ENCODE measurements at places on chromosomes 4 and X.

GRCh38 chr4:76233529-76233928 is 18.0 kb upstream of the FAM47E start:
- DNase-seq, result no peak

GRCh38 chrX:75061701-75062100 is 94.4 kb downstream of the ABCB7 start:
- no peak for DNase-seq

- no peak for DNase-seq
Observed at GRCh38 chr4:11632025-11632424, 203.3 kb upstream of the HS3ST1 start.

DNA sequence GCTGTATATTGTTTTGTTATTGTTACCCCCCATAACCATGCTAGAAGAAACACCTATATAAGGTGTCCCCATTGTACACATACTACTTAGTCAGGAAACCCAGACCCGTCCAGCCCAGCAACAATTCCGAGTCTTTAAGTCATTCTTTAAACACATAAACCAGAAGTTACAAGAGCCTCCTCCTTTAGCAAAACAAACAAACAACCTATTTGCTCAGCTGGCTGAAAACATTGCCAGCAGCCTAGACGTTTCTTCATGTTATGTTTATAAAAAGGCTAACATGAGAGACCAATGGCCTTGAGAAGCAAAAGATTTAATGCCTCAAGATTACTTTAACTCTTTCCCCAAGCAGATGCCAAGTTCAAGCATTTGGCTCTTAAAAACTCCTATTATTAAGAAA is 1.4 kb downstream of the ACOX3 start:
- no peak for DNase-seq

DNA sequence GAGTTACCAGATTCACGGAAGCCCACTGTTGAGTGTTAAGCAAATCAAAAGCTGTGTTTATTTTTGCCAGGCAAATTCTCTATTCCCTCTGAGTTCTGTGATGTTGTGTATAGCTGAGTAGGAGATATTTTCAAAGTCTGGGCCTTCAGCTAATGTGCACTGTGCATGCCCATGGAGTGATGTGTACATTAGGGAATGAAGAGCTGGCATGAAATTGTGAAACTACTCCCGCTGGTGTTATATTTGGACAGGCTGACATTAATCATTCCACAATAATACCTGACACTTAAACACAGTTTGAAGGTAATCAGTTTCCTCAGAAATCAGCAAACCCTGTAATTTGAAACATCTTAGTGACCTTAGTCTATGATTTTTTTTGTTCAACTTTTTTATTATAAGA is 88.1 kb upstream of the MBNL3 start:
- no peak for DNase-seq

DNA sequence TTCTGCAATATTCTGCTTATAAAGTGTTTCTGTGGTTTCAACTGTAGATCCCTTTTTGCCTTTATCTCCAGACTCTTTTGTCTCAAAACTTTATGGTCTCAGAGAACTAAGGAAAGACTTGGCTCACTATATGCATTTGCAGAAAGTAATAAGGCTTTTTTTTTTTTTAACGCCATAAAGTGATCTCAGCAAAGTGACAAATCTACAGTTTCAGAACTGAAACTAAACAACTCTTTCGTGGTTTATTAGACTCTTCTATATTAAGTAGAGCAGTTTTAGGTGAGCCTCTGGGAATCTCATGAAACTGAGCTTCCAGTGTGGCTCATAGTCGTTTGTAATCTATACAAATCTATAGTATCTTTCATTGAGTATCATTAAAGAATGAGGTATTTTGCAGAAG is 15.3 kb downstream of the ATP7A start:
- no peak for DNase-seq

GRCh38 chr4:40454816-40455215 is 119.7 kb downstream of the CHRNA9 start:
- no peak for DNase-seq

DNA sequence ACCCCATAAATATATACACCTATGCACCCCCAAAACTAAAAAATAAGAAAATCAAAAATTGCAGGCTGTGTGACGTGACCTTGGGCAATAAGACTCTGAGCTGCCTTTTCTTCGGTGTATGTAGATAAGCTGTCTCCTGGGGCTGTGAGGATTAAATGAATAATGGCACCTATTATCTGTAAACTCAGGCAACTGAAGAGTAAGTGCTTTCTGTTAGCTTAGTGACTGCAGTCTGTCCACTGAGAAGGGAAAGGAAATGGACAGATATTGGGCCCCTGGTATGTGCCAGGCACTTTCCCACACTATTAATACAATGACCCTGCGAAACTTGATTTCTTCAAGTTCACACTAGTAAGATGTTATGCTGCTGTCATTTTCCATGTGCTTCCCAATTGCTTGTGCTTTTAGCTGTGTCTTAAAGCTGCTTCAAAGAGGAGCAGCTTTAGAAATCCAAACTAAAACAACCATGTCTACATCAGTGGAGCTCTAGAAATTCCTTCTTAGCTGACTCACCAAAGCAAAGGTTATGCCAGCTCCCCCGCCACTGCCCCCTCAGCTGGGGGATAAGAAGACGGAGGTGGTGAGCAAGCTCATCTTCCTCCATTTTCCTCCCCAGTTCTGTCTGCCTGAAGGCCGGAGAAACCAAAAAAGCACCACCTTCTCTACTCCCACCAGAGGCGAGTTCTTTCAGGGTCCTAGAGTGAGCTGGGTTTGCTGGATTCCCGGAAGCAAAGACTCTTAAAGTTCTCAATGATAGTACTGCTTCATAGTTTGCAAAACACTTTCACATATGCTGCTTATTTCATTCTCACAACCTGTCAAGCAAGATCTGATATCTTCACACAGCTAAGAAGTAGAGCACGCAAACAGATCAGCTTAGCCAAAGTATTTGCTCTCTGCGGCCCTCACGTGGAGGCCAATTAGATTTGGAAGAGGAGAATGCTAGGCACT is 8.8 kb upstream of the DGAT2L6 start:
- DNase-seq, result no peak

- DNase-seq, result no peak
Observed at GRCh38 chrX:72120837-72121236, 10.9 kb downstream of the RTL5 start.

GRCh38 chr4:178316211-178316610 is 874.0 kb upstream of the AGA start:
- DNase-seq, result no peak

DNA sequence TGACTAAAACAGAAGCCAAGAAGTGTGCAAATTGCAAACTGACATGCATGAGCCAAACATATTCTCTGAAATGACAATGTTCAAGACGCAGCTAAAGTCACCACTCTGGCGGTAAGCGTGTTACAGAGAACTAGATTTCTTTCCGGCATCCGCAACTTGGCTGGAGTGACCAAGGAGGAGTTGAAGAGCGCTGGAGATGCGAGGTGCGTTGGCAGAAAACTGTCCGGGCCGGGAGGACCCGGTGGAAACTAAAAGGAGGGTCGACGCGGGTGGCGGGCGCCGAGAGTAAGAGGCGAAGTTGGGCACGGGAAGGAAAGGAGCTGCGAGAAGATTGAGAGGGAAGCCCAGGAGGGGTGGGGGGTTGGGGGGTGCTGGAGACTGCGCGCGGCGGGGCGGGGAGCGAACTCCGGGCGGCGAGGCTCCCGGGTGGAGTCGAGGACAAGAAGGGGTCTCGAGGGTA is 807 bp downstream of the SEL1L3 start:
- DNase-seq, result peak; percentile 72

- DNase-seq, result peak; percentile 65
Observed at GRCh38 chr4:41839916-41840854, 91.7 kb upstream of the PHOX2B start.

- DNase-seq, result no peak
Observed at GRCh38 chr4:102546635-102547034, 45.5 kb downstream of the NFKB1 start.

DNA sequence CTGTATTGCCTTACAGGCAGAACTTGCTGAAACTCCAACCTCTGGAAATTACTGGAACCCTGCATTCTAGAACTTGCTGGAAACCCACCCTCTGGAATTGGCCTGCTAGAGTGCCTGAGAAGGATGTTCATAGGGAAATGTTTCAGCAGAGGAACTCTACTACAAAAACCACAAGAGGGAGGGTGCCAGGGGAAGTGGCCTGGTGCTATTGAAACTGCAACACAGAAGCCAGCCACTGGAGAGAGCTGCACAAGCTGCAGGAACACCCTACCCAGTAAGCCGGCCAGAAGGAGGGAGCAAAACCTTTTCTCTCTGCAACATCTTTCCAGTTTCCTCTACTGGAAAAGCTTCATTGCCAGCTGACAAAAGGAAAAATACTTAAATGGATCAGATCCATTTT is 2.5 kb upstream of the BRWD3 start:
- DNase-seq, result peak; percentile 66

- DNase-seq, result no peak
Observed at GRCh38 chr4:38501698-38502097, 162.3 kb upstream of the KLF3 start.

GRCh38 chr4:41212616-41213203 is 1.6 kb downstream of the APBB2 start:
- no peak for DNase-seq

- no peak for DNase-seq
Observed at GRCh38 chrX:40964633-40965586, 120.3 kb upstream of the USP9X start.

DNA sequence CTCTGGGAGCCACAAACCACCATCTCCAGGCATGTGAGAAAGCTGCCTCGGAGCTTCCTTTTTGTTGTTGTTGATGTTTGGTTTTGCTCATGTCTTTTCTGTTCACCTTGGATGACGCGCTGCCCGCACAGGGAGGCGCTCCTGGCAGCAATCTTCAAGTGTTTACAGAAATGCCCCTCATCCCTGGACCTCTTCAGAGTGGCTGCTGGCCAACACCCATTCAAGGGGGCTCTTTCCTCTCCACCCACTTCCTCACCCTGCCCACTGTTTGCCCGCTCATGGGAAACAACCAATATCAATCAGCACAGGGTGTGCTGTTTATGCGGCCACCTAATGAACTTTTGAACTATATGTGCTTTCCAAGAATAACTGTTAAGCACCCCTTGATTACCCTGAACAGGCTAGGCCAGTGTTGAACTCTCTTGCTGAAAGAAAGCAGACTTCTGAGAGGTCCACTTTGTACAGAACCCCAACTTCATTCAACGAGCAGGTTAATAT is 355.1 kb upstream of the CLNK start:
- DNase-seq, result no peak

- DNase-seq, result no peak
Observed at GRCh38 chr4:97235521-97235920, 907.8 kb downstream of the STPG2 start.

GRCh38 chr4:116925900-116926457 is 159.4 kb downstream of the TRAM1L1 start:
- peak; percentile 54 for DNase-seq

DNA sequence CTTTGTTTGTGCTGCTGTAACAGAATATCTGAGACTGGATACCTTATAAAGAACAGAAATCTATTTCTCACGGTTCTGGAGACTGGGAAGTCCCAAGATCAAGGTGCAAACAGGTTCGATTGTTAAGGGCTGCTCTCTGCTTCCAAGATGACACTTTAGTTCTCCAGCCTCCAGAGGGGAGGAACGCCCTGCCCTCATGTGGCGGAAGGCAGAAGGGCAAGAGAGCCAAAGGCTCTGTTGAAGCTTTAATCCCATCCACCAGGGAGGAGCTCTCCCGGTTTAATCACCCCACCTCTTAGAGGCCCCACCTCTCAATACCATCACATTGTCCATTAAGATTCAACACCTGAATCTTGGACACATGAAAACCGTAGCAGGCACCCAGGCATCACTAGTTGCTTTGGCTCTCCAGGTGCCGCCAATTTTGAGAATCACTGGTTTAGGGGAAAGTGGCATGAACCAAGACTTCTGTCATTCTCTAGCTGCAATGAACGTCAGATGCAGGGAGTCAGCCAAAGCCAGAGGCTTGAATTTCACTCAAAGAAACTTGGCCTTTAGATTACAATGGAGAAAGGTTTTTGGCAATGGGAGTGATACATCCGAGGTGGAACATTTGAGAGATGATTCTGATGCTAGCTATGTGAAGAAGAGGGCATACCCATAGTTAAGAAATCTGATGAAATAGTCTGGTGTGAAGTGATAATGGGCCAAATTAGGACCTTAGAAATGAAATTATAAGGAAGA is 15.7 kb downstream of the FHL1 start:
- DNase-seq, result peak; percentile 77

DNA sequence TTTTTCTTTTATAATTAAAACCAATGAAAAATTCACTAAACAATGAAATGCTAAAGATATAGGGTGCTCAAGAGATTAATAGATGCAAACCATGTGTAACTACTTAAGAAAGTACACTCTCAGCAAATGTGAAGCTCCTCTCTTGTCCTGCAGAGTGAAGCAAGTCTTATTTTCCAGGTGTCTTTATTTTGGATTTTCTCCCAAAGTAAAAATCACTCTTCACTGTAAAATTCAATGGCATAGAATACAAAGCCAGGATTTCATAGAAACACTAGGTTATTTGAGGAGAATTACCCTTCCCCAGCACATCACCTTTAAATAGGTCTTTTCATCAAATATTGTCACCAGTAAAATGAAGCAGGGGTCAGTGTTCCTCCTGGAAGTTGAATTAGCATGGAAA is 57.0 kb upstream of the GIMD1 start:
- DNase-seq, result no peak

- no peak for DNase-seq
Observed at GRCh38 chr4:105715692-105716278, 7.2 kb downstream of the GSTCD start.

DNA sequence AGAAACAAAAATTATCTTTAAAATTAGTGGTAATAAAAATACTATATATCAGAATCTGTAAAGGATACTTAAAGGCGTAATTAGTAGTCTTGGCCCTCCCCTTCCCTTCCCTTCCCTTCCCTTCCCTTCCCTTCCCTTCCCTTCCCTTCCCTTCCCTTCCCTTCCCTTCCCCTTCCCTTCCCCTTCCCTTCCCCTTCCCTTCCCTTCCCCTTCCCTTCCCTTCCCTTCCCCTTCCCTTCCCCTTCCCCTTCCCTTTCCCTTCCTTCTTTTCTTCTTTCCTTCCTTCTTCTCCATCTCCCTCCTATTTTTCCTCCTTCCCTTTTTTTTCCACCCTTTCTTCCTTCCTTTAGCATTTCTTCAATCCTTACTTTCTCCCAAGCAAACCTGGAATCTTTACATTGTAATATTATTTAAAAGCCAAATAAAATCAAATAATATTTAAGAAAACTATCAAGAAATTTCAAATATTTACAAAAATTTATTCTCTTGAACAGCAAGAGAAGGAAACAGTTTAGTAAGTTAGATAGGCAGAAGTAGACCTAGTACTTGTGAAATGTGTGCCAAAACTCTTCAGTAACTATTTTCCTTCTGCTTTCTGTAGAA is 379.8 kb upstream of the ATOH1 start:
- DNase-seq, result no peak

Data from activated effector memory CD4-positive, alpha-beta T cell treated with anti-CD3 and anti-CD28 coated beads, Interleukin-2, amount 50 U/mL, for 16 hours (primary cell).